Hematopoietic multipotent progenitor cell treated with erythropoietin and hydrocortisone succinate and interleukin-3 and kit ligand, for 17 days (in vitro differentiated cells): ENCODE measurements at places on chromosomes 5 and 9.

DNA sequence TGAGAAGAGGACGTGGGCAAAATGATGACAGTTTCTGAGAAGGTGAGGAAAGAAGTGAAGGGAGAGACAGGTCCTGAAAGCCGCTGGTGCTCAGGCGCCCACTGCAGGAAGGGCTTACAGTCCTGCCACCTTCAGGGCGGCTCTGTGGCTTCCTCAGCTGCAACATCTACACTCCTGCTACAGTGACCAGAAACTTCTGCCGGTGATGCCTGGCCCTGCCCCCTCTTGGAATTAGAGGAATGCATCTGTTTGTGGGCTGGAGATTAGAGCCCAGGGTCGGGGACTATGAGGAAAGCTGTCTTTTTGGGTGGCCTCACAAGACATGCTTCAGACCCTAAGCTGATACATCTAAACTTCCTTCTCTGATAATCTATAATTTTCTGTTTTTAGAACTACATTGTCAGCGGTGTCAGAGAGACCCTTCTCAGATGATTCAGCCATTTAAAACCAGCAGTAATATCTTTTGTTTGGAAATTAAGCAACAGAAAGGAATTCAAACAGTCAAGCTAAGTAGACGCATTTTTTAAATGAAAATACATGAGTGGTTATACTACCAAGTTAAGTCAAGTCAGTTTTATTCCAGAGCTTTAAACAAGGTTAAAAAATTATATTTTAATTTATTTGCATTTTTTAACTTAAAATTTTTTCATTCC, 30.4 kb downstream of the PRDM6 start:
- no peak for DNase-seq

GRCh38 chr5:135483254-135483653, 31.1 kb upstream of the TIFAB start:
- DNase-seq = no peak

GRCh38 chr5:6615034-6615815, 17.6 kb downstream of the NSUN2 start:
- no peak for DNase-seq

DNA sequence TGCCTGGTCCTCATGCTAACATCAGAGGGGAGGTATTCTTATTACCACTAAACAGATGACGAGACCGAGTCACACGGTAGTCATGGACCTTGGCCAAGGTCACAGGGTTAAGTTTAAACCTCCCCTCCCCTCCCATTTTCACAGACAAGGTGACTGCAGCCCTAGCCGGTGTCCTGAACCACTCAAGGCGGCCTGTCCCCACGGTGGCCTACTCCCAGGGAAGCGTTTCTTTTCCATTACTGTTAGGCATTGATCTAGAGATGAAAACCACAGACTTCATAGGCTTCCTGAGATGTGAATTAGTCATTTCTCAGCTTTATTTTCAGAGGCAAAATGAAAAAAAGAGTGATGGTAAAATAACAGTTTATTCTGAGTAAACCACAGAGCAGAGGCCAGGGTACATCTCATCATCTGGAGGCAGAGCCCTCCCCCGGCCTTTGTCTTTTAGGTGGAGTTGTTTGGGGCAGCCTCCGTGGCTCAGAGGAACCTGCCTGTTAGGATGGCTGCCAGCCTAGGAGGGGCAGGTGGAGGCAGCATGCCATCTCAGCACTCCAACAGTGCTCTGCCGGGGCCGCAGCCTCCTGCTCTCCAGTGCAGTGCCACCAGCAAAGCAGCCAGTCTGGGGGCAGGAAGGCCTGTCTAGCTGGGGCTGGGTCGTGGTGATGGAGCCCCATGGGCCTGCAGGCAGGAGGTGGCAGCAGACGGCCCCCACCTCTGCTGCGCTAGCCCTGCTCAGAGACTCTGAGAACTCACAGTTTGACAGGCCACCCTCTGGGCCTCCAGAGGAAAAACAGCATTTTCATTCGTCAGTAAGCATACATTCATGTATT, 71.2 kb downstream of the RAPGEF1 start:
- no peak for DNase-seq

GRCh38 chr9:122020398-122020797, 72.7 kb downstream of the TTLL11 start:
- no peak for DNase-seq

GRCh38 chr9:95333426-95333825, 15.9 kb upstream of the FANCC start:
- no peak for DNase-seq

DNA sequence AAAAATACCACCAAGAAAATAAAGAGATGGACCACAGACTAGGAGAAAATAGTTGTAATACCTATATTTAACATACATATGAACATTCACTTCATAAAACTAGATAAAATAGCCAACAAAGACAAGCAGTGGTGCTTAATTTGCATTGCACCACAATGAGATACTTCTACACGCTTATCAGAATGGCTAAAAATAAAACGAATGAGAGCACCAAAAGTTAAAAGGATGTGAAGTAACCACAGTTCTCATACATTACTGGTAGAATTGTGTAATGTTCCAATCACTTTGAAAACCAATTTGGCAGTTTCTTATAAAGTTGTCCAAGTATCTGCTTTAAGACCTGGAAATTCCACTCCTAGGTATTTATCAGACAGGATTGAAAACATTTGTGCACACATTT, 198.9 kb upstream of the SGCD start:
- DNase-seq = no peak

DNA sequence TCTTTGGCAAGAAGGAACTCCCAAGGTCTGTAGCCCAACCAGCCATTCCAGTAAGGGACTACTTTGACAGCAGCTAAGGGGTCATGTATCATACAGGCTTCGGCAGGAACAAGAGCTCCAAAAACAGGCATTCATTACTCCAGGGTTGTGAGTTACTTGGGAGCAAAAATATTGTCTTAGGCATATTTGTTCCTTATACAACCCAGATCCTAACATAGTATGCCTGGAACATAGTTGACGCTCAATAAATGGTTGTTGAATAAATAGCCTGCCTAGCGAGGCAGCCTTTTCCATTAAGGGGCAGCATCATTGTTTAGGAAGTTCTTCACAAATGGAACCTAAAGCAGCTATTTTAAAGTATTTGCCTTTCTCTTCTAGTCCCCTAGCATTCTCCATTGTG, 35.8 kb upstream of the FER start:
- DNase-seq = no peak

DNA sequence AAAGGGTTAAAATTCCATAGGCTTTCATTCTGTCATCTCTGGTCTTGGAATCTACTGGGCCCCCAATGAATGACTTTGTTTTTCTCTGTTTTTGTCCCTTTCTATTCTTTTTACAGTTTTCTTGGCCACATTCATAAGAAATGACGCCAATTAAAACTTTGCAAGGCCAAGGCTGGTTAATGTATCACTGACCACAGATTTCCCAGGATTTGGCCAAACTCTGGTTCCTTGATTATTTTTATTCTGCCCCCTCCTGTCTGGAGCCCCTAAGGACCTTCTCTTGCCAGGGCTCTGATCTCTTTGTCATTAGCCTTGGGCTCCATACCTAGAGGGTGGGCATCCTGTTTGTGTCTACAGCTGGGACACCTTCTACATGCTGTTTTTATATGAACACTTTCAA, 388.9 kb upstream of the PAPPA start:
- DNase-seq = no peak

- DNase-seq = no peak
Measured at GRCh38 chr5:77177576-77177975, 32.9 kb upstream of the PDE8B start.

GRCh38 chr9:4020038-4020754, 279.7 kb downstream of the GLIS3 start:
- DNase-seq = no peak
